ENCODE measurements at places on chromosomes 16 and 17. TPM values are rescaled to one million over a fixed set of nuclear protein-coding genes. Genes with fewer than 3 reads are reported as not detected.

KRTAP4-6 gene
- not detected for total RNA-seq

RGS11 gene
- total RNA-seq = 3.7 TPM

PPP1R27 gene
- total RNA-seq = not detected

SHCBP1 gene
- 3.1 TPM for total RNA-seq

ZNF385C gene
- total RNA-seq = under 0.01 TPM

HOXB3 gene
- under 0.01 TPM for total RNA-seq

NPTX1 gene
- 1.7 TPM for total RNA-seq

APOBR gene
- total RNA-seq = not detected

VPS35 gene
- total RNA-seq = 87.8 TPM

CCL7 gene
- total RNA-seq = 1.0 TPM

FKBP10 gene
- 293 TPM for total RNA-seq

KRT17 gene
- total RNA-seq = 7.3 TPM

HID1 gene
- total RNA-seq = 0.28 TPM

RUNDC3A gene
- total RNA-seq = 0.43 TPM

GINS2 gene
- total RNA-seq = 1.1 TPM

GAA gene
- 13.4 TPM for total RNA-seq

MEOX1 gene
- under 0.01 TPM for total RNA-seq

C16orf82 gene
- not detected for total RNA-seq

C16orf86 gene
- 6.0 TPM for total RNA-seq

HSD17B1 gene
- total RNA-seq = 0.85 TPM

BMERB1 gene
- total RNA-seq = 53.2 TPM

ODAD4 gene
- total RNA-seq = 0.74 TPM

USP43 gene
- under 0.01 TPM for total RNA-seq

TELO2 gene
- total RNA-seq = 9.9 TPM

CCP110 gene
- 6.2 TPM for total RNA-seq

PLEKHG4 gene
- 5.6 TPM for total RNA-seq

ZG16 gene
- total RNA-seq = not detected

GRN gene
- 319 TPM for total RNA-seq

LRRC75A gene
- total RNA-seq = 0.83 TPM

KRTAP1-1 gene
- not detected for total RNA-seq

CCDC40 gene
- total RNA-seq = 4.4 TPM

KRTAP4-9 gene
- not detected for total RNA-seq

CPNE7 gene
- total RNA-seq = 3.6 TPM

TSPAN10 gene
- 2.1 TPM for total RNA-seq

CCR7 gene
- 0.09 TPM for total RNA-seq

GCGR gene
- 0.09 TPM for total RNA-seq

UNC45B gene
- total RNA-seq = not detected

SPATA33 gene
- total RNA-seq = 1.3 TPM

CYGB gene
- 84.9 TPM for total RNA-seq

IRX5 gene
- under 0.01 TPM for total RNA-seq

All from smooth muscle cell of bladder (primary cell).